ENCODE measurements at places on chromosomes 1 and 21.

GRCh38 chr1:160328184-160328583, 14.9 kb downstream of the COPA start:
- no peak for DNase-seq

- peak; percentile 39 for DNase-seq
Measured at GRCh38 chr1:27097484-27097917, 57.4 kb downstream of the SLC9A1 start.

DNA sequence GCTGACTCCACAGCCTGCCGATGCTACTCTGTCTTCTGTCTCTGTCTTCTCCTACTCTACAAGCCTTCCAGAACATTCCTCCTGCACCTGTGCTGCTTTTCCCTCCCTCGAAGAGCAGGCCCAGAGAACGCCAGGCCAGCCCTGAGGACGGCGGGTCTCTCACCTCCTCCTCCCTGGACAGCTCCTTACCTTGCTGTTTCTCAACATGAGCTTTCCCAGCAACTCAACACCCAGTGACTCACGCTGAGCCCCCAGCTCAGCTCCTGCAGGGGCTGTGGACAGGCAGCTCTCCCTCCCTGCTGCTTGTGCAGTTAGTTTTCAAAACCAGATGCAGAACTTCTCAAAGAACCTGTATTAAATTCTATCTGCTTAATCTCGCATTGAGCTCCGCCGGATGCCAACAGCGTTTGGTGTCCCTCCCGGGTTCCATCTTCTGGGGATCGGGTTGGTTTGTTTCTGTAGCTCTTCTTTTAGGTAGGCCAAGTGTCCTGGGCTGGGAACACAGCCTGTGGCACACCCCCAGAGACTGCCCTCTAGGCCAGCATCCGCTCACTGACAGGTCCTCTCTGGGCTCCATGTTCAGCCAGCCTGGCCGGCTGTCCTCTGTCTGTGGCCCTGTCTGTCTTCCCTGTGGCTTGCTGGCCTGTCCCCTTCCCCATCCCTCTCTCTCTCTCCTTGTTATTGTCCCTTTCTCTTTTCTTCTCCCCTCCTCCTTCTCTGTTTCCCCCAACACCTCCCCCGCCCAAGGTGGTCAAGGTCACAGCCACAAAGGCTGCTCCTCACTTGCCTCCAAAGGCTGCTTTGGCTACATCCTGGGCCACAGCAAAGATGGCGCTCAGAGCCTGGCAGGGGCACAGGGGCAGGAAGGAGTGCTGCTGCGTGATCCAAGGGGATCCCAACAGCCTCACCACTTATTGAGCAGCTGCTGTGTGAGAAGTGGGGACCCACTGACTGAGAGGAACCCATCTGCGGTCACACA, 391.0 kb downstream of the MATN1 start:
- DNase-seq = no peak

DNA sequence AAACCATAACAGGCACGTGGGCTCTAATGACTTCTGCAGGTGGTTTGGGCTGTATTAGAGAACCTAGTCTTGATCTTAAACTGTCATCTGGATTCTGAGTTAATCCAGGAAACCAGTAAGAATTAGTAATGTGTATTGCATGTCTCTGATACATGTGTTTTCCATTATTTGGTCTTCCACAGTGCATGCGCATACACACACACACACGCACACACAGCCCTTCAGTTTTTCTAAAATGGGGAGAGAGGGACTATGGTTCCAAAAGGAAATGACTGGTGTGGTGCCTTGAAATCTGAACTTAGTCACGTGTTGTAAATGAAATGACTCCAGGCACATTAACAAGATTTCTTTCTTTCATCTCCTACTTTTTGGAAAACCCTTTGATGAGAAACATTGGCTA, 67.6 kb downstream of the OLFML2B start:
- no peak for DNase-seq

DNA sequence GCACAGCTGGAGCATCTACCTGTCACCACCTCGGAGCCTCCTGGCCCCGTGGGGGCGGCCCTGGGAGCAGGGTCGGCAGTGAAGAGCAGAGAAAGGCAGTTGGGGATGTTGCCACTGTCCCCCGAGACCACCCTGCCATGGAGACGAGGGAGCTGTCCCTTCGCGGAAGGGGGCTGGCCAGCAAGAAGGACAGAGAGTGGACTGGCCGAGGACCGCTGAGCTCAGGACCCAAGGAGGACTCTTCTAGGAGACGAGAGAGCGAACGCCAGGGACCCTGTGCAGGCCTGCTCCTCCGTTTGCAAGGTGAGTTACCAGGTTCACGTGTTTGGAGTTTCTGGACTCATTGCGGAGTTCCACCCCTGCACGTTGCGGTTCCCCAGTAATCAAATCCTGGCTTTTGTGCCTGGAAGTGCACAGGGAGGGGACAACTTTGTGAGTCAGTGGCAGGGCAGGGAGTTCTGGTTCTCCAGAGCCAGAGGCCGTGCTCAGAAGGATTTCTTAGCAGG, 5.6 kb upstream of the POFUT2 start:
- no peak for DNase-seq

DNA sequence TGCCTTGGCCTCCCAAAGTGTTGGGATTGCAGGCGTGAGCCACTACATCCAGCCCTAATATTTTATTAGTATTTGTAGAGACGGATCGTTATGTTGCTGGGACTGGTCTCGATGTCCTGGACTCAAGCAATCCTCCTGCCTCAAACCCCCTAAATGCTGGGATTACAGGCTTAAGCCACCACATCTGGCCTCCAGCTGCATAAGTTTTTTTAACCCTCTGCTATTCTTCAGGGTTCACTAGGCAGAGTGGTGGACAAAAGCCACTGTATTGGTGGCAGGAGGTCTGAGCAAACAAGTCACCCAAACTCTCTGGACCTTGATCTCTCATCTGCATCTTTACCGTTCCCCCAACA, 10.1 kb upstream of the CLIC4 start:
- no peak for DNase-seq

GRCh38 chr21:45056917-45057560, 17.3 kb upstream of the ADARB1 start:
- no peak for DNase-seq

DNA sequence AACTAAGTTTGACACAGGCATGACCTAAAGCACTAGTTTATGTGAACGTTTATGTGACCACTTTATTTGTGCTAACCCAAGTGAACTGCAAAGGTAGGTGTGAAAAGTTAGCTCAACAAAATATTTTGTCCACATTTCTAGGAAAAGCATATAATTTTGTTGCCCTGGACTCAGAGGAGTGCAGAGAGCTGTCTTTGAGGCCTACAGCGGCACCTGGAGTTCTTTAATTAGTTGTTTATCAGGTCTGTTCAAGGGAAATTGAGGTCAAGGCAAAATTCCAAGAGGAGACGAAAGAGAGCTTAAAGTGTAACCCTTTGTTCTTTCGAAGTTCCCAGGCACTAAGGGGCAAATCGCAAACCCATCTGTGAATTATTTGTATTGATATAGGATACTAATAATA, 1.3 kb downstream of the GIPC2 start:
- DNase-seq = no peak

GRCh38 chr21:34950980-34951379, 98.1 kb downstream of the RUNX1 start:
- DNase-seq = no peak

GRCh38 chr1:13570924-13571323, 12.7 kb upstream of the PDPN start:
- no peak for DNase-seq

DNA sequence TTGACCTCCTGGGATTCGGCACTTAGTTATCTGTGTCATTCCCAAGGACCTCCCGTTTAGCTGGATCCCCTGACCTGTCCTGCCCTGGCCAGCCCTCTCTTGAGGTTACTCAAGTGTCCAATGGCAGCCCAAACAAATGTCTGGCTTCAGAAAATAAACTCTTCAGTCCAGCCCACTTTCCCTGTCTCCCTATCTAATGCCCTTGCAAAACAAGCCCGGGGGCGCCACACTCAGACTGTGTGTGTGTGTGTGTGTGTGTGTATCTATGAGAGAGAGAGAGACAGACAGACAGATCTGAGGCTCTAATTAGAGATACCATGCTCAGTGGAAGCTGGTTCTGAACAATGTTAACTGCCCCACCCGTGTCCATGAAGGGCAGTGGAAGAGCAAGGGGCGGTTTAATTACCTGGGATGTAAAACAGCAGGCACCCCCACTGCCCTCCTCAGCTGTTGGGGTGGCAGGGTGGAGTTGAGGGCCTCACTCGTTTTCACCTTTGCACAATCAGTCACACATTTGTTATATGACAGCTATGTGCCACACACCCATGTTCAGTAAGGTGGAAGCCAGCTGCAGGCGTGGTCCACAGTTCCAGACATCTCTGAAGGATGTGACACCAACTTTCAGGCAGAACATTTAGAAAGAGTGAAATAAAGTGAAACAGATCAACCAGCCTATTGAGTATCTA, 57.4 kb downstream of the B3GALT5 start:
- DNase-seq = no peak

- no peak for DNase-seq
Measured at GRCh38 chr21:43324596-43324995, 102.3 kb downstream of the SIK1 start.

Data from bone marrow (tissue), 2 donors.